NT2/D1 (cell line): ENCODE measurements at places on chromosomes 3 and 15.

DNA sequence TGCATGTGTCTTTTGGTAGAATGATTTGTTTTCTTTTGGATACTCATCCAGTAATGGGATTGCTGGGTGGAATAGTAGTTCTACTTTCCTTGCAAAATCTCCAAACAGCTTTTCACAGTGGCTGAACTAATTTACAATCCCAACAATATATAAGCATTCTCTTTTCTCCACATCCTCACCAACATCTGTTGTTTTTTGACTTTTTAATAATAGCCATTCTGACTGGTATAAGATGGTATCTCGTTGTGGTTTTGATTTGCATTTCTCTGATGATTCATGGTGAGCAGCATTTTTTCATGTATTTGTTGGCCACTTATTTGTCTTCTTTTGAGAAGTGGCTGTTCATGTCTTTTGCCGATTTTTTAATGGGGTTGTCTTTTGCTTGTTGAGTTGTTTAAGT is 55.8 kb downstream of the ST8SIA2 start:
- no peak for DNase-seq

GRCh38 chr3:184800349-184800930 is 11.5 kb upstream of the VPS8 start:
- no peak for DNase-seq

DNA sequence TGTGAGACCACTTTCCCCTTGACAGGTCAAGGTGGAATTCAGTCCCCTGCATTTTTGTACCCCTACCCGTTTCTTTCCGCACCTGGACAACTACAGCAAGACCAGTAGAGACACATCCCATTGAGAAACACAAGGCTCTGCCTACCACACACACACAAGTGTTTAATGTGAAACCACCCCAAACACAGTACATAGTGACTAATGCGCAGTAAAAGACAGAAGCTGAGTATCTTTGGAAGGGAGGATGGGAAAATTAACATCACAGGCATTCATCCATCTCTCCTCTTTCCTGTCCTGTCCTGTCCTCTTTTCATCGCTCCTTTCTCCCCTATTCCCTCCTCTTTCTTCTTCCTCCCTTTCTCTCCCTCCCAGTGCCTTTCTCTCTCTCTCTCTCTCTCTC is 64.8 kb downstream of the SCN11A start:
- no peak for DNase-seq

DNA sequence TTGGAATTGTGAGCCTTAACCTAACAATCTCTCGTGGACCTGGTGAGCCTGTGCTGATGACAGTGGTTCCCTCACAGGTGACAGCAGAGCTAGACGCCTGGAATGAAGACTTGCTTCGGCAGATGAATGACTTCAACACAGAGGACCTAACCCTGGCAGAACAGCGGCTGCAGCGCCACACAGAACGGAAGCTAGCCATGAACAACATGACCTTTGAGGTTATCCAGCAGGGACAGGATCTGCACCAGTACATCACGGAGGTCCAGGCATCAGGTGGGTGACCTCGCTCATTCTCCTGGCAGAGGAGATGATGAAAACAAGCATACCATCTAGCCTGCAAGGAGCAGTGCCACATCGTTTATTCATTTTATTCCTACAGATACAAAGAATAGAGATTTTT is 316.9 kb upstream of the UMPS start:
- no peak for DNase-seq

DNA sequence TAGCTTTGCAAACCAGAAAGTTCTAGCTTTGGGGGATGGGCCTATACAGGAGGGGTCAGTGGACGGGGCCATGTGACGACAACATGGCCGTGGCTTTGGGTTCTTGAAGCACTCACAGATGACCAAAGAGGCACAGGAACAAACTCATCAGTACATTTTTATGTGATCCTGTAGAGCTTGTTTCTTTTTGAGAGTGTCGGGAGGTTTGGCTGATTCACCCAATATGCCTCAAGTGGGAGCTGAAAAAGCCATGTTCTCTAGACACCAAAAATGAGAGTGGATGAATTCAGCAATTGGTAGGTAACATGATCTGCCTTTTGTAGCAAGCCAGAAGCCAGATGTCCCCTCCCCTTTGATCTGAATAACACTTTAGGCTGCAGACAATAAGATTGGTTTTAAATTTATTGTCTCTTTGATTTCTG is 30.1 kb downstream of the GREM1 start:
- DNase-seq = no peak

DNA sequence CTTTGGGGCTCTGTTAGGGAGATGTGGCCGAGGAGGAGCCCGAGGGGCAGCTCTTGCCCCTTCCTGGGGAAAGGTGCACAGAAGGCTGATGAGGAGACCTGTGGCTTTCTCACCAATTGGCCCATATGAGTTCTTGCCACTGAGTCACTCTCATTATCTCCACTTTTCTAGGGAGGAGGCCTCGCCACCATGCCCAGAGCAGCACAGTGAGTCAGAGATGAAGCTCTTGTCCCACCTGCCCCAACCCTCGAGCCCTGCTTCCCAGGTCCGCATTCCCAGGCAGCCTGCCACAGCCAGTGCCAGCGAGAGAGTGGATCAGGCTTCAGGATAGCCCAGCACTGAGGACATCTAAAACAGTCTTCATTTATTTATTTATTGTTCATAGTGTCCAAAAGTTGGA is 53.5 kb downstream of the AMOTL2 start:
- no peak for DNase-seq

GRCh38 chr3:36832406-36832805 is 68.1 kb upstream of the DCLK3 start:
- no peak for DNase-seq

- peak; percentile 60 for DNase-seq
Measured at GRCh38 chr15:29103824-29104565, 165.6 kb downstream of the NSMCE3 start.

- no peak for DNase-seq
Measured at GRCh38 chr3:154113609-154114008, 7.6 kb upstream of the ARHGEF26 start.

DNA sequence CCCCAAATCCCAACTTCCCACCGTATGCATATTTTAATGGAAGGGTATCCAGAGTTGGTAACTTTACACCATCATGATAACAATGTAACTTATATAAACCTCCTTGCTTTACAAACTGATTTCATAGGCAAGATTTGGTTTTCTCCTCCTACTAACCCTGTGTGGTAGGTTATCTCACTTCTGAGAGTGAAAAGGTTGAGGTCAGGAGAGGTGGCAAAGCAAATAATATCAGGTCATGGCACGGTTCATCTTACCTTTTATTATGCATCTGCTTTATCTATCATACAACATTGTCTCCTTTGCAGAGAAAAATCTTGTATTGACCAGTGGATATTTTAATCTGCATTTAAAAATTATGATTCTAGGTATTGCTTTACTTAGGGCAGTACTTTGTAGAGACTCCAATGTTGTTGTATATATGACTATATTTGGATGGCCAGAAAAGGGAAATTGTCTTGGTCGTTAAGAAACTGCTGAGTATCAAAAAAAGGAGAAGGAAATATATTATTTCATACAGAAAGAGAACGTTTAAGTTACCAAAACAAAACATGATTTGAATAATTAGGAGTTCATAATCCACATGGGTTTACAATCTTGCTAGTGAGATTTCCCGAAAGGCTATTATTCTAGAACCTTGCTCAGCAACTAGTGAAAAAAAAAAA is 30.4 kb downstream of the NFKBIZ start:
- DNase-seq = no peak
